ENCODE measurements at places on chromosomes 2 and 18.

GRCh38 chr2:224925810-224926100, 116.5 kb downstream of the DOCK10 start:
- DNase-seq: no peak

- no peak for DNase-seq
Observed at GRCh38 chr2:71313016-71313766, 18.4 kb upstream of the ZNF638 start.

DNA sequence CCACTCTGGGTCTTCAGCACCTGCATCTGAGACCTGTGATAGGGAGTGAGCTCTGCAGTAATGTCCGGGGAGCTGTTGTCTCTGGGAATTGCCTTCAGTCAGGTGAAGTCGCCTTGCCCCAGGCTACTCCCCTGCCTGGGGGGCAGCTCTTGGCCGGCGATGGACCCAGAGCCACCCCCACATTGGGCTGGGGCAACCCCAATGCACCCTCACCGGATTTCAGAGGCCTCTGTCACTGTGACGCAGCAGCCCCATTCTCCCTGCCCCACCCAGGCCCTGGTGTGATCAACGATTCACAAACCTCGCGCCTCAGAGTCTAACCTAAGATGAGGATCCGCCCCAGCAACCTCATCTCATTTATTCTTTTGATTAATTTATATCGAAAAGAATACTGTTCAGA, 303.6 kb downstream of the NDUFA10 start:
- no peak for DNase-seq

GRCh38 chr18:5890331-5891183, 4.8 kb downstream of the TMEM200C start:
- no peak for DNase-seq

- DNase-seq: no peak
Observed at GRCh38 chr2:61534926-61535325, 3.2 kb downstream of the XPO1 start.

GRCh38 chr2:131056204-131056931, 36.9 kb downstream of the FAM168B start:
- no peak for DNase-seq

DNA sequence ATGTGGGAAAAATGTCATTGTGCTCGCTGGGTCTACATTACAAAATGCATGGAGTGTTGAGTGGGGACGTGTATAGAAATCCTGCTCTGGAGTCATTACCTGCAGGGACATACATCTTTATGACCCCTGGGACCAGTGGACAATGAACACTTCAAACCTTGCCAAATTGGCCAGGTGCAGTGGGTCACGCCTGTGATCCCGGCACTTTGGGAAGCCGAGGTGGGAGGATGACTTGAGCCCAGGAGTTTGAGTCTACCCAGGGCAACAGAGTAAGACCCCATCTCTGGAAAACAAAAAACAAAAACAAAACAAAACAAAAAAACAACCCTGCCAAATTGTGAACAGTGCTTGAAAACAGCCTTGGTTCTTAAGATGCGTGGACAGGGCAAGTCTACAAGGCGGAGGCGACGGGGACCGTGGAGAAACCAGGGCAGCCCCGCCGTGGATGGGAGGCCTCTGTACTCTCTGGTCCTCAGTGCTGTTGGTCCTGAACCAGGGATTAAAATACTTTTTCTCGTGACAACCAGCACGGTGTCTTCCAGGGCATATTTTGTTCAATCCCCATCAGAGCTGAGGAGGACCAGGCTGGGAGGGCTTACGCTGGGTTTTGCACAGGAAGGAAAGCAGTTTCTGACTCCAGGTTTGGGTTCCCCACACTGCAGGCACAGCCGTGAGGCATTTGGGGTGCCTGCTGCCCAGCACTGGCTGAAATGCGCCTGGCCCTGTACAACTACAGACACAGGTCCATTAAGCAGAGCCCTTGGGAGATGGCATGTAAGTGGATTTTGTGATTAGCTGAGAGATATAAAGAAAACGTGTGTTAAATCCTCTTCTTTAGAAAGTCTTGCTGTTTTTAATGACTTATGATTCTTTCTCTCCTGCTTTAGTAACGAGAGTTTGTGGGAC, 13.7 kb downstream of the COLEC11 start:
- no peak for DNase-seq

DNA sequence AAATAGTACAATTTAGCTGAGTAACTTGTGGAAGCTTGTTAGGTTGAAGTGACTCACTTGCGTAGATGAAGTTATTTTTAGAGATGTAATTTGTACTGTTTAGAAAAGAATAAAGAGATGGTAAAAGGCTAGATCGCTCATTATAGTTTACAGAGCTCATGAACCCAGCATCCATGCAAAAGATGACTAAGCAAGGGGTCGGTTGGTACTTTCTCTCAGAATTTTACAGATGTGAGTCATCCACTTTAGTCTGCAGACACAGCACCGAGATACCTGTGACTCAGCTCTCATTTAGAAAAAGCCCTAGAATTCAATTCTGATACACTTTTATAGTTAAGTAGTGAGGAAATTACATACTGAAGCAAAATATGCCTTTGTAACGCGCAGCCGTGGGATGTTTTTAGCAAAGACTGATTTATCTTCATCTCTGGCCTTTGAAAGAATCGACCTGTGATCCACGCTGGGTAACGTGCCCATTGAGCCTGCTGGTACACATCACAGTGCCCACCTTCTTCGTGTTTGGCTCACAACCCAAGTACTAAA, 116.5 kb upstream of the FOSL2 start:
- DNase-seq: no peak

GRCh38 chr2:233973786-233974185, 56.6 kb downstream of the TRPM8 start:
- DNase-seq: no peak

Measured in CD4-positive, alpha-beta T cell treated with Interferon alpha-2 for 1 hour (primary cell).